Left kidney (tissue), 8 donors: ENCODE measurements at places on chromosomes 13 and 19.

- no peak for DNase-seq
Observed at GRCh38 chr13:81383444-81383843, 1042.5 kb upstream of the SPRY2 start.

- no peak for DNase-seq
Observed at GRCh38 chr13:99018418-99019180, 40.7 kb upstream of the DOCK9 start.

DNA sequence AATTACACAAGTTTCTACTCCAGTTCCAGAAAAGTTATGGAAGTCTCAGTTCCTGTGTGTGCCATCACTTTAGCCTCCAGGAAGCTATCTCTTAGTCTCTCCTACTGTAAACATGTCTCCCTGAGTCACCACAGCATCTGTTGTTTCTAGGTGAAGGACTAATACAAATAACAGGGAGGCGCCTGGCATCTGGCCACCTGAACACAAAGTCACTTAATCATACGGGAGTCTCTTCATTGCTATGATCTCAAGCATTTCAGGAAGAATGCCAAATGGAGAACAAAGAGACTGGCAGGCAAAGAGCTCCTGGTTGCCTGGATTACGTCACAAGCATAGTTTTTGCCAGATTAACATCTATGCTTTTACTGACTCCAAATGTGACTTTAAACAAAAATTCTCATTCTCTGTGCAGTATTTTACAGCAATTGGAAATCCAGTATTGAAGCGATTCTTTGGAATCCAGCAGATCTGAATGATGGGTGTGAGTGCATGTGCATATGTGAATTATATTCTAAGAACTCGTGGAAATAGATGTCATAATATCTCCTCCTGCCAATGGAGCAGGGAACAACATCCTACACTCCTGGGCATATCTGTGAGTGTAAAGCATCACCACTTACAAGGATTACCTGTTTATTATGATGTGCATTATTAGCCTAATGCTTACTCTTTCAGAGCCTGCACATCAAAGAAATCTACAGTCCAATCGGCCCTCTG lies 572.8 kb downstream of the PCDH9 start:
- no peak for DNase-seq

- no peak for DNase-seq
Observed at GRCh38 chr19:52170304-52170703, 1.1 kb downstream of the ZNF836 start.

DNA sequence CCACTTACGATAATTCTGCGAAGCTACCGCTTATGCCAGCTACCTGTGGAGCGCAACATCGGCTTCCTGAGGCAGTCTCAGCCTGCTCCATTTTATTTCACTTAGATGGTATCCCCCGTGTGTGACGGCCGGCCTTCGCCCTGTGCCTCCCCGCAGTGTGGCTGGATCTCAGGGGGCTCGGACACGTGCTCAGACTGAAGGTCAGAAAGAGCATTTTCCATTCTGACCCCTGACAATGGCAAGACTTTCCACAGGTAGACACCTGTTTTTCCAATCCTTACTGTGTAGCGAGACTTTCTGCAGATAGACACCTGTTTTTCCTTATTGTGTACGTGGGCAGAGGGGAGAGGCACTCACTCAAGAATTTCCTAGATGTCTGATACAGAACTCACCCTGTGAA lies 52.7 kb downstream of the ATP11A start:
- DNase-seq: no peak

DNA sequence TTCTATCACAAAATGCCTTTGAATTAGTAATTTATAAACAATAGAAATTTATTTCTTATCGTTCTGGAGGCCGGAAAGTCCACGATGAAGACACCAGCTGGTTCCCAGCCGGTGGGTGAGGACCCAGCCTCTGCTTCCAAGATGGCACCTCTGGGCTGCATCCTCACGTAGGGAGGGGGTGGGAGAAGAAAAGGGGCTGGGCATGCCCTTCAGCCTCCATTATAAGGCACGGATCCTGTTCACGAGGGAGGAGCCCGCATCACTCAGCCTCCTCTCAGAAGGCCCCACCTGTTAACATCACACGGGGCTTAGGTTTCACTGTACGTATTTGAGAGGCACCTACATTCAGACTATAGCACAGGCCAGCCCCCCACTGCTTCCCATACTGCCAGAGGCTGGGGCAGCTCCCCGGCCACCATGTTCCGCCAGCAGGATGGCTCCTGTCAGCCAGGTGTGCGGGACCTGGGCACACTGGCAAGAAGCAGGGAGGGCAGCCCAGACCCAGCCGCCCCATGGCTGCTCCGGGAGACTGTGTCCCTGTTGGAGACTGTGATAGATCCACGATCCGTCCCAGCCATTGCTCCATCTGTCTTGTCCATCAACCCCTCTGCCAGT lies 131.6 kb downstream of the SOX1 start:
- DNase-seq: no peak

DNA sequence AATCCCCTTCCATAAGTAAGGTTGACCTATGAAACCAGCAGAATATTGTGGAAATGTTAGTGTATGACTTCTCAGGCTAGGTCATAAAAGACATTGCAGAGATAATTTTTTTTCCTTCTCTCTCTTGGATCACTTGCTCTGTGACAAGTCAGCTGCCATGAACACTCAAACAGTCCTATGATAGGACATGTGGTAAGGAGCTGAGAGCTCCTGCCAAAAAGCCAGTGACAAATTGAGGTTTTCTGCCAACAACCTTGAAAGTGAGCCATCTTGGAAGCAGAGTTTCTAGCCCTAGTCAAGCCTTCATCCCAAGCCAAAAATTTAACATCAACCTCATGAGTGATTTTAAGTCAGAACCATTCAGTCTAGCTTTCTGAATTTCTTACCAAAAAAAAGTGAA lies 270.9 kb upstream of the NBEA start:
- no peak for DNase-seq

- DNase-seq: no peak
Observed at GRCh38 chr13:37187105-37187504, 81.6 kb upstream of the CSNK1A1L start.

DNA sequence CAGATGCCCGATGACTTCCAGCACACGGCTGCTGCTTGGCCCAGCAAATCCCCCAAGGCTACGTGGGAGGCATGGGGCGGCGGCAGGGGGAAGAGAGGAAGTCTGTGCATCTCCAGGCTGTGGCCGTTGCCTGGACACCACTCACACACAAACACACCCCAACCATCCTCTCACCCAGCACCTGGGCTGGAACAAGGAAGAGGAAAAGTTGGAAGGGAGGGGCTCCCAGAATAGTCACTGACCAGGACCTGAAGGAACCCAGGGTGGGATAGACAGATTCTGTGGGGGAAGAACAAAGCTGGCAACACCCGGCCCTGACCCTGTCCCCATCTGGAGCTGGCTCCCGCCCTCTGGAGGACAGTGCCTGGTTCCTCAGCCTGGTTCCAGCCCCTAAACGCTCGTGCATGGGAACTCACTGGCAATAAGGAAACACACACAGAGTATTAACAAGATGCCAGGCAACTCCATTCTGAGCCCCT lies 11.2 kb downstream of the PPP6R1 start:
- no peak for DNase-seq

GRCh38 chr19:7461841-7462629 lies 26.8 kb downstream of the PEX11G start:
- no peak for DNase-seq
